ENCODE measurements at places on chromosomes 6 and 20. TPM values are rescaled to one million over a fixed set of nuclear protein-coding genes. Genes with fewer than 3 reads are reported as not detected.

- no peak for DNase-seq
Observed at GRCh38 chr20:62351469-62352401, 15.4 kb downstream of the LAMA5 start.

- no peak for DNase-seq
Observed at GRCh38 chr20:4787820-4788219, 66.1 kb downstream of the PRND start.

DNA sequence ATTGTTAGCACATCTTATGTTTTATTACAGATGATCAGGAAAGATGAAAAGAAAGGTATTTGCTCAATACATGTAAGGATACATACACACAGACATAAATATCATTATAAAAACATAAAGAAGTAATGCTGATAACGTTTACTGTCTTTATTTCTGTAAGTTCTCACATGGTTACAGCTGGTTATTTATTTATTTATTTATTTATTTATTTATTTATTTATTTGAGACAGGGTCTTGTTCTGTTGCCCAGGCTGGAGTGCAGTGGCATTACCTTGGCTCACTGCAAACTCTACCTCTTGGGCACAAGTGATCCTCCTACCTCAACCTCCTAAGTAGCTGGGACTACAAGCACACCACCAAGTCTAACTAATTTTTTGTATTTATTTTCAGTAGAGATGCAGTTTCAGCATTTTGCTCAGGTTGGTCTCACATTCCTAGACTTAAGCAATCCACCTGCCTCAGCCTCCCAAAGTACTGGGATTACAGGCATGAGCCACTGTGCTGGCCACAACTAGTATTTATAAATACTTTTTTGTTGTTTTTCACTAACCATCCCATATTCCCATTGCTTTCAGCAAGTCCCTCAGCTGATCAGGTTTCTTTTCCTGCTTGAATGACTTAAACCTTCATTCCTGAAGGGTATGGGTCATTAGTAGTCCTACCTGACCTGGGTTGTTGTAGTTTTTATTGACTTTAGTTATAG, 35.8 kb downstream of the HLA-B start:
- DNase-seq: no peak

The SLC24A3 gene
- total RNA-seq: 1.5 TPM

The SLC22A16 gene
- not detected for total RNA-seq
